ENCODE measurements at places on chromosomes 2 and 18. TPM values are rescaled to one million over a fixed set of nuclear protein-coding genes. Genes with fewer than 3 reads are reported as not detected.

DNA sequence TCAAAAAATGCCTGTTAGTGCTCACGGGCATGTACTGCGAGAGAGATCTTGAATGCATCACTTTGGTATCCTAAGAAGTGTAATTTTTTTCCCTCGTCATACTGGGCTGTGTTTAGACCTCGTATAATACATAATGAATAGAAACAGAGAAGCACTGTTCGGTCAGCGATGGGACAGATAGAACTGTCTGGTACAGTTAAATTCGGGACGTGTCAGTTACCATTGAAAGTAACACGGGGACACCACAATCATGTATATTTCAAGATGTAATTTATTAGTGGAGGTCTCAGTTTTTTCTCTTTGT is 1.8 kb downstream of the PKP4 start:
- no peak for DNase-seq
- H3K27me3 ChIP-seq, result no peaks in the 10 kb centered on the region
- no peak overlapping the region for H3K27ac ChIP-seq
- no peaks in the 10 kb centered on the region for H3K36me3 ChIP-seq
- peaks cover 33% of the 10 kb centered on the region for H3K4me1 ChIP-seq
- H3K4me3 ChIP-seq, result peak overlapping the region; percentile 79

DNA sequence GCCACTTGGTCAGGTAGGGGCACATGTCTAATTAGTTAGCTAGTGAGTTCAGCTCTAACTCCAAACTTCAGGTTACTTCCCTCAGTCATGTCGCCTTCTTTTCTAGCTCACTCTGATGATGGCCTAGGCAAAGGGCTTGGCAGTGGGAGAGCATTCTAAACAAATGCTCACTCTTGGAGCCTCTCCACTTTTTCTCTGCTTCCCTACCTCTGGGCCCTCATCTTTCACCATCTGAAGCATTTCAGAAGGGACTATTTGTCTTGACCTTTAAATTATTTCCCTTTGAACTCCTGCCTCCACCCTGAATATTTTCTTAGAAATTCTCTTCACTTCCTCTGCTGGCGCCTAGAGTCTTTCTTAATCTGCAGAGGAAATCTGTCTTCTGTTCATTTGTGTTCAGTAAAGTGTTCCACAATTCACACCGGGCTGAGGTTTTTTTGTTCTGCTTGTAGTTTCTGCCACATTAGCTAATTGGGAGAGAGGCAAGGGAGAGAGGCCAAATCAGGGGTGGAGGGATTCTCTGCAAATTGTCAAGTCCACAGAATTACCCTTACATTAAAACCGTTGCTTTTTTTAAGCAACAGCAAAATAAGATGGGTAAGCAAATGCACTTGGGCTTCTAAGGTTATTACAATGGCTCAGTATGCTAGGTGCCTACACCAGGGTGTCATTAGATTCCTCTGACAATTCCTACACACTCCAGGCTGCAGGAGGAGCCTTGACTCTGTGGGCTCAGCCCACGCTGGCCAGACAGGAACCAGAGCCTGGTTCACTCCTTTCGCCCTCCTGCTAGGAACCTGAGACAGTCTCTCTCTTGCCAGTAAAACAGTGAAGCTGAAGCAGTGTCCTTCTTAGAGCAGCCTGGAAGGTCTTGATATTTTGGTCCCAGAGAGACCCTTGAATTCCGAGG is 5.5 kb downstream of the MSGN1 start:
- no peaks in the 10 kb centered on the region for H3K36me3 ChIP-seq
- H3K27me3 ChIP-seq, result no peaks in the 10 kb centered on the region
- H3K27ac ChIP-seq, result no peak overlapping the region
- no peaks in the 10 kb centered on the region for H3K4me1 ChIP-seq
- no peak for DNase-seq

DNA sequence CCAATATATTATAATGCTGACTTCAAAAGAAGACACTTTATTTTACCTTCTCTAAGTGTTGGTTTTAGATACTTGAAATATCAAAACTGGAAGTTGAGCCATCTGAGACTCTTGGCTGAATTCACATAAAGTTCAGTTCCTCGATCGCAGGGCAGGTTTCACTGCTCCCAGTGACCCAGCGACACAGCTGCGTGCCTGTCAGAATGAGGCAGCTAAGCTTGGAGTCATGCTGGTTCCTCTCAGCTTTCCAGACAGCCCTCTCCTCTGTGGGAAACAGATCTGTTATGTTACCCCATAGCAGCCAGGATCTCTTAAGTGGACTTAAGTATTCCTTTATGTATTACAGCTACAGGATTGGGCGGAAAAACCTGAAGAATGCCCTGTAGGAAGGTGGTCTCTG is 142.8 kb upstream of the ALPP start:
- no peak overlapping the region for H3K4me3 ChIP-seq
- peaks cover 6% of the 10 kb centered on the region for H3K36me3 ChIP-seq
- H3K27me3 ChIP-seq, result no peaks in the 10 kb centered on the region
- no peak overlapping the region for H3K27ac ChIP-seq

DNA sequence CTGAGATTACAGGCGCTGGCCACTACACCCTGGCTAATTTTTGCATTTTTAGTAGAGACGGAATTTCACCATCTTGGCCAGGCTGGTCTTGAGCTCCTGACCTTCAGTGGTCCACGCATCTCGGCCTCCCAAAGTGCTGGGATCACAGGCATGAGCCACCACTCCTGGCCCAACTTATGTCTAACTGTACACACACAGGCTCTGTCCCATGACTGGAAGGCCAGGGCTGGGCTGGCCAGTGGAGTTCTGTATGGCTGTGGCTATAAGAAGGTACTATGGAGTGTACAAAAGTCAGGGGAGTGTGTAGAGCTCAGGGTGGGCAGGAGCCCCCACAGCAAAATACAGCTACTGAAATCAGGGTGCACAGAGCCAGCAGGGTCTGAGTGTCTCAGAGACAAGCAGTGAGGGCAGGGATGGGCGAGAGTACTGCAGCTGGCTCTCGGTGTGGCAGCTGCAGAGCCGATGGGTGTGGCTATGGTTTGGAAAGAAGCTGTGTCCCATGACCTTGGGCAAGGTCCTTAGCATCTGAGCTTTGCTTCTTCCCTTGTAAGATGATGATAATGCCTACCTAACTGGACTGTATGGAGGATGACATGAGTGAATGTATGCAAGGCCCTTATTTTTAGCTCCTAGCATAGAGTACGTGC is 10.4 kb upstream of the MSGN1 start:
- H3K4me3 ChIP-seq, result no peak overlapping the region
- H3K27me3 ChIP-seq, result no peaks in the 10 kb centered on the region
- H3K4me1 ChIP-seq, result no peaks in the 10 kb centered on the region
- no peak for DNase-seq

- H3K36me3 ChIP-seq, result no peaks in the 10 kb centered on the region
- no peaks in the 10 kb centered on the region for H3K4me1 ChIP-seq
- no peak overlapping the region for H3K27ac ChIP-seq
- no peaks in the 10 kb centered on the region for H3K27me3 ChIP-seq
Measured at GRCh38 chr2:190716176-190716807, 67.4 kb downstream of the NAB1 start.

DNA sequence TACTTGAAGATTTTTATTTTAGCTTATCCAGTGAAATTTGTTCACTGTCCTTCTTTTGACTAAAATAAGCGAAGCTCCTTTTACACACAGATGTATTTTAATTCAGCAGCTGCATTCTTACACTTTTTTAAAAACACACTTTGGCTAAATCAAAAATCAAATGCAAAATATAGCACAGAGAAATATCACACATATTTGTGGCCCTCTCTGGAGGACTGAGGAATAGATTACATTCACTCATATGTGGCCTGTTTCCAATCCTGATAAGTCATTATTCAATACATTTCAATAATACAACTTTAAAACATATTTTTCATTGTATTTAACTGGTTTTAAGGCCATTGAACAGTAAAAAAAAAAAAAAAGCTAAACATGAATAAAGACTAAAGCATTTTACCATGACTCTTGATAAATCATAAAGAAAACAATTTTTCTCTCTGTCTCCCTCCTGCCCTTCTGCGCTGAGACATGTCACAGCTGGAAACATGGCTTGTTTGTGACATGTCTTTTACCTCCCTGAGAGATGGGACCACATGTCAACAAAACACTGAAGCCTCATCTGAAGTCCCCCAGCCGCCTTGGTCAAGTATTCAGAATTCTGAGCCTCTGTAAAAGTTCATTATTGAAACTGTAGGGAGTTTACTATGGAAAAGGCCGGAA is 221.0 kb downstream of the ZNF407 start:
- no peak overlapping the region for H3K27ac ChIP-seq
- no peak for DNase-seq
- H3K36me3 ChIP-seq, result no peaks in the 10 kb centered on the region
- H3K4me3 ChIP-seq, result no peak overlapping the region

- H3K4me1 ChIP-seq, result no peaks in the 10 kb centered on the region
- H3K27me3 ChIP-seq, result no peaks in the 10 kb centered on the region
- H3K36me3 ChIP-seq, result no peaks in the 10 kb centered on the region
- no peak overlapping the region for H3K4me3 ChIP-seq
- H3K27ac ChIP-seq, result no peak overlapping the region
Measured at GRCh38 chr2:163621445-163622004, 114.3 kb downstream of the FIGN start.

GRCh38 chr2:241432824-241433448 is 75.4 kb downstream of the STK25 start:
- DNase-seq, result no peak
- H3K36me3 ChIP-seq, result peaks cover 39% of the 10 kb centered on the region
- no peaks in the 10 kb centered on the region for H3K4me1 ChIP-seq

GRCh38 chr18:62759704-62760402 is 44.5 kb downstream of the PHLPP1 start:
- no peaks in the 10 kb centered on the region for H3K27me3 ChIP-seq
- peaks cover 2% of the 10 kb centered on the region for H3K4me1 ChIP-seq
- H3K36me3 ChIP-seq, result no peaks in the 10 kb centered on the region
- DNase-seq, result no peak
- H3K4me3 ChIP-seq, result no peak overlapping the region

C2orf76 gene
- total RNA-seq, result 2.7 TPM

ARL5A gene
- 26.3 TPM for total RNA-seq
